ENCODE measurements at places on chromosomes 7 and 10.
A peak's percentile ranks its signal among the peaks of the same experiment; 100 is the strongest.

DNA sequence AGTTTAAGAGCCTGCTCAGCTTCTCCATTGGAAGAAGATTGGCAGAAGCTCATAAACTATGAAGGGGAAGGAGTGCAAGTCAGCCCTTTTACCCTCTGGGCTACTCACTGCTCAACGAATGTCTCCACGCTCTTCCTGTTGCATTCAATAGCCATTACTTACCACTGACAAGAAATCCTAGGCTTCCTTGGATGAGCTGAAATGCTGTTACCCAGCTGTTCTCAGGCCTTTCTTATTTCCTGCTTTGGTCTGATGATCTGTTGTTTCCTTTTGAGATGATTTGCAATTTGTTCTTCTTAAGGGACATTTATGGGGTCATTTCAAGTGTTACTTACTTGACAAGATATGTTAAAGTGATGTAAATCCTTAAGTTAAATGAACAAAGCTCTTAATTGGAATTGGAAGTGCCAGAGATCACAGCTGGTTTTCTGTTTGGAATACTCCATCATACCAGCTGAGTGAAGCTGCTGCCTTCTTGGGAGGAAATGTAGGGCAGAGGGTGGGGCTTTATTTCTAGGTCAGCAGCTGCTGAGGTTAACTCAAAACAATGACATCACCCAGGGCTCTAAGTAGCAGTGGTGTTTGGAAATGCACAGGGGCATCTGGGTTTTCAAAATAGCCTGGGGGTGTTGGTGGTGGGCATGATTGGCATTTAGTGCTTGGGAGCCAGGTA, 170.0 kb downstream of the PRKCQ start:
- DNase-seq: peak; percentile 31

- DNase-seq: peak; percentile 94
Measured at GRCh38 chr7:85186521-85187241, at the start of gene SEMA3D. SEMA3D (minus strand) TSS chr7:85187056; CDS start chr7:85121891, 65,165 bp downstream.

GRCh38 chr10:114157912-114158311, 16.1 kb downstream of the CCDC186 start:
- no peak for DNase-seq

GRCh38 chr10:61899663-61899996, 1.9 kb upstream of the ARID5B start:
- DNase-seq: no peak

- DNase-seq: no peak
Measured at GRCh38 chr7:47804767-47805545, 143.3 kb downstream of the PKD1L1 start.

DNA sequence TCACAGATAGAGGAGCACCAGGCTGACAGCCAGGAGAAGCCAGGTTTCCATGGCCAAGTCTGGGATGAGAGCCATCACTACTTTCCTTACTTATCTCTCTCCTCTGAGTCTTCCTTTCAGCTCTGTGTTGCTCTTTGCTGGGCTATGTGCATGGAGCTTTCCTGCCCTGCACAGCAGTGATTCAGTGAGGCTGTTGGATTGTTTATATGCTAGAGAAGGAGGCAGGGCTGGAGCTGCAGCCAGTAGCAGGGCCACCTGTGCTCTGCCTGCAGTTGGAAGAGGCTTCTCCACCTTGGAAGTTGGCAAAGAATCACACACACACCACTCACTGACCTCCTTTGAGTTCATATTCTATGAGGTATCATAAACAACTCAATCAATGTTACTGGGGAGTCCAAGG, at the start of gene CYP3A4:
Gene CYP3A4, minus strand, starts transcription at position 178 of the 400 bp plus-strand sequence. Its CDS starts 103 bp downstream, at position 75.
- no peak for DNase-seq

DNA sequence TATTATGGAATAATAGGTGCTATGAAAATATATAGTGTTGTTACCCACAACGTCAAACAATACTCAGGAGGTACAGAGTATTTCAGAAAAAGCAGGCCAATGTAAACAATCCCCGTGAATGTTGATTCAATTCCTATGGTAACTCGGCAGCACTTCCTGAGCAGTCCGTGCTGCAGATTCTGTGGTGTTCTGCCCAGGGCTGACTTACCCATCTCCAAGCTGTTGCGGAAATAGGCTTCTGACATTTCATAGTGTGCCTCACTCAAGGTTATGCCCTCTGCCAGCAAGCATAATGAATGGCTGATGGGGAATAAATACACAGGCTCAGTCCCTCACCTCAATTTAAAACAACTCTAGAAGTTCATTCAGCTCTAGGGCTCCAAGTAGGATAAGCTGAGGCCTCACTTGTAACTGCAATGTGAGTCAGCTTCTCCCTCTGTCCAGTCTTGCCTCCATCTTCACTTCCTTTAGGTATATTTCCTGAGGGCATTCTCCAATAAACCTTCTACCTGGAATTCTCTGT, 177.6 kb downstream of the GNAI1 start:
- no peak for DNase-seq

DNA sequence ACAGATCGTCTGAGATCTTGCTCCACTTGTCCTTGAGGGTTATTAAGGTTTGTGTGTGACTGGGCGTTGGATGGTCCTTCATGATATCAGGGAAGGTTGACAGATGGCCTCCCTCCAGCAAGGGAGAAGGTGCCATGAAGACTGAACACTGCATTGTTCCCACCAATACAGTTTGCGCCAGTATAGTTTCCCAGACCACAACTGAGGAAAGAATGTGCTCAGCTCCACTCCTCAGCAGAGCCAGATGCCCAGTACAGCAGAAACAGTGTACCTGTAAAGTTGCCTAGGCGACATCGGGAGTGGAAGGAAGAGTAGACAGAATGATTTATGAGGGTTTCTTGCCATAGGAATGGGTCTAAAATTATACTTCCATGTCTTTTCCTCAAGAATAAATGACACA, 137.5 kb downstream of the ST7 start:
- DNase-seq: peak; percentile 32

- no peak for DNase-seq
Measured at GRCh38 chr7:99392046-99392445, 16.4 kb downstream of the PDAP1 start.

DNA sequence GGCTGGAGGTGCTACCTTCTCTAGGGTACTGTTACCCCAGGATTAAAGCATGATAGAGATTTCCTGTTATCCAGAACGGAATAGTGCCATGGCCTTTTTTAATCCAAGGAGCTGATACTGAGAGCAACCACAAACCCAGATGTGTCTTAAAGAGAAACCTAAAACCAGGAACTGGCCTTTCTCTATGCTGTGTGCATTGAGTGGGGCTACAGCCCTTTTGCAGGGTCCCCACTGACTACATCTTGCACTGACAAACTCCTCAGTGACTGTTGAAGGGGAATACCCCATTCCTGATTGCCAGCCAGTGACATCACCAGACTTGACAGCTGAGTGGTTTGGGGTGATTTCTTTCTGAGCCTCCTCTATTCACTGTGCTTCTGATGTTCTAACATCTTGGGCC, 81.9 kb upstream of the CAPZA2 start:
- DNase-seq: no peak

- peak; percentile 87 for DNase-seq
Measured at GRCh38 chr7:81158189-81158588, 239.3 kb upstream of the SEMA3C start.

DNA sequence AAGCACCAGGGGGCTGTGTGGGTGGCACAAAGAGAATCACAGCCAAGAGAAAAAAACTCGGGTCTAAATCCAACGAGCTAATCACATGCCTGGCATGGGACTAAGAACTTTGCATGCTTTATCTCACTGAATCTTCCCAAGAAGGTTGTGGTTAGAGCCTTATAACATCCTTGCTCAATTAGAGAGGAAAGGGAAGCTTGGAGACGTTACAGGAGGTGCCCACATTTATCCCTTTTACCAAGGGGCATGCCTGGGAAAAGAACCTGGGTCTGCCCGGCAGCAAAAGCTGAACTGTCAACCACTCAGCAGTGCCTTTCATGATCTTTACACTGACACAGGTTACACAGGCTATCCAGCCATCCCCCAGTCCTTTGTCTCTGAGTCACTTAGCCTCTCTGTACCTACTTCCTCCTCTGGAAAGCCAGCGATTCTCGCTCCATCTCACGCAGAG, 190.1 kb downstream of the PRPF18 start:
- no peak for DNase-seq

GRCh38 chr7:88789480-88790064, 6.0 kb downstream of the TEX47 start:
- peak; percentile 70 for DNase-seq

- no peak for DNase-seq
Measured at GRCh38 chr10:27826369-27826768, 80.8 kb upstream of the MKX start.

DNA sequence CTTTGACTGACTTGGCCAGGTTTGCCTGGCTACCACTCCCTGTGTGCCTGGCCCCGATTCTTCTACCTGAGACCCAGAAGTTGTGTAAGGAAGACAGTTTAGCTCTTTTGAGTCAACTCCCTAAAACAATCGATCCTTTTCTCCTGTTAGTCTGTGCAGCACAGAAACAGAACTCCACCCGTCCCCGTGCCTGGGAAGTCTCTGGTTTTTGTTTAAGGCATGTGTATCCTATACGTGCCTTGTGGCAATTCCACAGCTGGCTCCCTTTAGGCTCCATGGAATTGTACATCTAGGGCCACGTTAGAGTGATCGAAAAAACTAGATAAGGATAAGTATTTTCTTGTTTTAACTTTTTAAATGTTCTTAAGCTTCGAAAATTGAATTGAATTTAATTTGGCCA, 131.6 kb downstream of the BICC1 start:
- DNase-seq: no peak

DNA sequence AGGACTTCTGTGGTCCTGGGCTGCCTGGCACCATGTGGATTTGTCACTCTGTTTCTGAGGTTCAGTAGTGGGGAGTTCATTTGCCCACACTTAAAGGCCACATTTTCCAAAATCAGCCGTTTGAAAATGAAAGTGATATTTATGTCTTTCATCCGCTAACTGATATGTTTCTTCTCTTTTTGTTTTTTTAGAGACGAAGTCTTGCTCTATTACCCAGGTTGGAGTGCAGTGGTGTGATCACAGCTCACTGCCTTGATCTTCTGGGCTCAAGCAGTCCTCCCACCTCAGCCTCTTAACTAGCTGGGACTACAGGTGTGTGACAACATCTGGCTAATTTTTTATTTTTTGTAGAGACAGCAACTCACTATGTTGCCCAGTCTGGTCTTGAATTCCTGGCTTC, 58.6 kb downstream of the EBLN1 start:
- DNase-seq: no peak

GRCh38 chr10:59865101-59865500, 41.3 kb downstream of the CCDC6 start:
- peak; percentile 2 for DNase-seq

GRCh38 chr7:42913591-42913990, 1.7 kb upstream of the C7orf25 start:
- DNase-seq: no peak

DNA sequence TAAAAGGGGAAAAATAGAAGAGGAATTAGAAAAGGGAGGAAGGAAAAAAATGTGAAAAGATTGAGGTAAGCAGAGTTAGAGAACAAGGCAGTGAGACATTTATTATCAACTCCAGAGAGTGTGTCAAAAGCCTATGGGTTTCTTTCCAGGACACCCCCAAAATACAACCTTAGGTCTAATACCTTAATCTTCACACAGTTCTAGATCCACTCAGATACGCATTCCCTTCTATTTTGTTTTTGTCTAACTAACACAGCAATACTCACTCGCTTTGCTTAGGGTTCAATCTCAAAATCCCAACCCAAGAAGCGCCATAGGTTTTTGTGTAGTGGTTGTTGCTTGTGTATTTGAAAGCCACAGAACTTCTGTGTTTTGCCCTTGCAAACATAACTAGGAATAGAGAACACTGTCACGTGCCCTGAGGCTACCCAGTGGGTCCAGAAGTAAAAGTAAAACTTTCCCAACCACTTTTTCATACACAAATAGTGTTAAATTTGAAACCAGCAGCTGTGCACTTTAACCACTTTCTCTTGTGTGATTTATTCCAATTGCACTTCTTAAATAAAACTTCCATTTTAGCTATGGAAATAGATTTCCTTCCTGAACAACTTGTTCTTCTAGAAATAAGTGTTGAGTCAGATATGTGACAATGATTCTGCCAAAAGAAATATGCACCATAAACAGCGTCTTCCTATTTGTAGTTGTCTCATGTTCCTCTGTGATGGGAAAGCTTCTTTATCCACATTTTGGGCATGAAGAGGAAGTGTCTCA, 414.7 kb upstream of the GHITM start:
- no peak for DNase-seq

DNA sequence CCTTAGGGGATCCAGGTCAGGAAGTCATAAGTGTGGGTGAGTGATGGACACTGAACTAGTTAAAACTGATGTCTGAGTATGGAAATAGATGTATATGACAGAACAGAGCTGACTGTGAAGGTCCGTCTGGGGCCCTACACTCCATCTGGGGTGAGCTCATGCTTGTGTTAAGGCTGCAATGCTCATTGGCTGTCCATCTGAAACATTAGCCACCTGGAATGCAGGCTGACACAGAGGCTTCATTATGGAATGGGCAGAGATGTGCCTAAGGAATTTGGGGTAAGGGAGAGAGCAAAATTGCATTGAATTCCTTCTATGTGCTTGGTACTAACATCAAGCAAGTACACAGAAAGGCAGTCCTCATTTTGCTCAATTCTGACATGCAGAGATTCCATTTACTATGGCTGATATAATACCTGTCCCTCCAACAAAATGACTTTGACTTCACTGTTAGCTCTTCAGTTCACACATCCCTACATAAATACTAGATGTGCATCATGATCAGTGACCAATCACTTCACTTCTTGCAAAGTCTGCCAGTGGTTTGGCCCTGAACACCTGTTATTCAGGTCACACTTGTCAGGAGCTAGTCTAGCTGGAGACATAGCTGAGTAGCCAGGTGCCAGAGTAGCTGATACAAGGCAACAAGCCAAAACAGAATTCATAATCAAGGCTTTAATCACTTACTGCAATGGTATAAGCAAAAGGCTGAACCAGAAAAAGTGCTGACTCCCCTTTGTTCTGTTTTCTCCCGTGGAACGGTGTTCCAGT, 128.9 kb upstream of the VWC2 start:
- DNase-seq: no peak

DNA sequence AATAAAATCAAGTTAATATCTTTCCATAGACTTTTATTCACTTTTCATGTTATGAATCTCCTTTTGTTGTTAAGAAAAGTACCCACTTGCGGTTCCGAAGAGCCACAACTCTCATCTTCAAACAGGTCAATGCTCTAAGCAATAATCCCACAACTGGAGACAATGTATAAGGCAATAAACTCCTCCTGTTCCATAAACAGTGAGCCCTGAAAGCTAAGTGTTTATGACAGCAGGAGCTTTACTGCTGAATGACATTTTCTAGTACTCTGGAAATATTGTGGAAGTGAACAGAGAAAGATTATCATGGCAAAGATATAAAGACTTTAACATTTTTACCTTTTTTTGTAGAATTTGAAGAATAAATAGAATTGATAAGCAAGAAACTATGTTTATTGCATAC, 213.5 kb upstream of the MBL2 start:
- no peak for DNase-seq

DNA sequence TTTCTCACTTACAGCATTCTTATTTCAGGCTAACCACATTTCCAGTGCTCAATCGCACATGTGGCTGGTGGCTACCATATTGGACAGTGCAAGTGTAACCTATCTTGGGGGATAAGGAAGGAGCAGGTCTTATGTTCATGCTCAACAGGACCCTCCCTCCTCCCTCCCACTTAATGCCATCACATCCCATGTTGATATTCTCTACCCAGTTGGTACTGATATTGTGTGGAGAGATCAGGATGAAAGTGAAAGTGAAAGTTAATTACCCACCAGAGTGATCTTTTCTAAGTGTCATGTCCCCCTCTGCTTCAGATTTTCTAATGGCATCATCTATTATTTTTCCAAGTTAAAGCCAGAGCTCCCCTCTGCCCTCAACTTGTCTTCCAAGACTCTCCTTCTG, 91.6 kb downstream of the BMPER start:
- no peak for DNase-seq

GRCh38 chr7:107746006-107746405, 2.1 kb downstream of the CBLL1 start:
- no peak for DNase-seq

Data from NCI-H1417 (cell line).